ENCODE measurements at places on chromosomes 11 and 22.
A peak's percentile ranks its signal among the peaks of the same experiment; 100 is the strongest.

DNA sequence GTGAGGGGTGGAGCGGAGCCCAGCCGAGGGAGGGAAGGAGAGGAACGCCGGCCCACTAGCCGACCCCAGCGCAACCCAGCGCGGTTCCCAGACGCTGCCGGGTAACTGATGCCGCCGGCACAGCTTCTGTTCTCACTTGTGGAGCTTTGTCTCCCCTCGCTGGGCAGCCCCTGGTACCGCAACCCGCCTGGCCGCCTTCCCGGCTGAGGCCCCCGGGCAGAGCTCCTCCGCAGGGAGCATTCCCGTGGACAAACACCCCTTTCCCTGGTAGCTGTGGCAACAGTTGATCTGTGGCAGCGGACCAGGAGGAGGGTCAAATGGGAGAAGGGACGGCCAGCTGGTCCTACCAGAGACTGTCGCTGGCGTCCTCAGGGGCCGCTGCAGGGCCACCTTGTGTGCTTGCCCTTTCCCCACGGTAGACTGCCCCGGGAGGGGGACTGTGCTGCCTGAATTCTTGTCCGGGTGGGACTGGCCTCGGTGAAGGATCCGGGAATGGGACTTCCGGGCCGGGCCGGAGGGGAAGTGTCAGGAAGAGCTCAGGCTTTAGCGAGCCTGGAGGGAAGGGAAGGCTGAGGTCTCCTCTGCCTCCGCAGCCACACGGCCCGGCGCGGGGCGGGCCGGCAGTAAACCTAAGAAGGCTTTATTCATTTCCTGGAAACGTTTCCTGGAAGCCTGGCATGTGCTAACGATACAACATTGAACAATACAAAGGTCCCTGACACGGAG, 468.0 kb downstream of the OPCML start:
- peak; percentile 64 for DNase-seq

GRCh38 chr11:80144897-80145594, 704.2 kb upstream of the TENM4 start:
- DNase-seq, result no peak

DNA sequence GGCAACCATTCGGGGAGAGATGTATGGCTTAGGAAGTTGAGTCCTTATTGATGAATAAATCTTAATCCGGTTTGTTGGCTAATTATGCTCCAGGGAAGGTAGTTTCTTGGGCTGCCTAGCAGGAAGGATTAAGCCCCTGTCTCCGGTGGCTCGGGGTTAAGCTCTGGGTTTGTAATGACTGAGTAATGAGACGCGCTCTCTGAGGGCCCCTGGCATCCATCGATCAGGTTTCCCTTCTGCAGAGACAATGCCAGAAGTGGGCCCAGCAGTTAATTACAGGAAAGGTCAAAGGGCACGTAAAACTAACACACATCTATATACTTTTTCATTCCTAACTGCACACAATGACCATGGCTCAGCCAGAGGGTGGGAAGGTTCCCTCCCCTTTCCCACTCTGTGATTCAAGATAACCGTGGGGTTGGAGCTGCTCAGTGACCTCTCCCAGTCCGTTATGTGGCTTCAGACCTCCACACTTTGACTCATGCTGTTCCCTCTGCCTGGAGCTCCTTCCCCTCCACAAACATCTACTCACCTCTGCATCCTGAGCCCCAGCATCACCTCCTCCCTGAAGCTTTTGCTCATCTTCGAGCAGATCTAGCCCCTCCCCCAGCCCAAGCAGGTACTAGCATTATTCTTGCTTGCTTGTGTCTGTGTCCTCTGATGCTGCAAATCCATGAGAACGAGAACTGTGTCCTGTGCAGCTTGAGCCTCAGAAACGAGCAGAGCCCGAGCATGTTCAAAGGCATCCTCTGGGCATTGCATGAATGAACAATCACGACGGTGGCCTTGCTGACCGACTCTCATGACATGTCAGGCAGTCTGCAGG, 16.6 kb downstream of the SCUBE1 start:
- DNase-seq, result no peak

DNA sequence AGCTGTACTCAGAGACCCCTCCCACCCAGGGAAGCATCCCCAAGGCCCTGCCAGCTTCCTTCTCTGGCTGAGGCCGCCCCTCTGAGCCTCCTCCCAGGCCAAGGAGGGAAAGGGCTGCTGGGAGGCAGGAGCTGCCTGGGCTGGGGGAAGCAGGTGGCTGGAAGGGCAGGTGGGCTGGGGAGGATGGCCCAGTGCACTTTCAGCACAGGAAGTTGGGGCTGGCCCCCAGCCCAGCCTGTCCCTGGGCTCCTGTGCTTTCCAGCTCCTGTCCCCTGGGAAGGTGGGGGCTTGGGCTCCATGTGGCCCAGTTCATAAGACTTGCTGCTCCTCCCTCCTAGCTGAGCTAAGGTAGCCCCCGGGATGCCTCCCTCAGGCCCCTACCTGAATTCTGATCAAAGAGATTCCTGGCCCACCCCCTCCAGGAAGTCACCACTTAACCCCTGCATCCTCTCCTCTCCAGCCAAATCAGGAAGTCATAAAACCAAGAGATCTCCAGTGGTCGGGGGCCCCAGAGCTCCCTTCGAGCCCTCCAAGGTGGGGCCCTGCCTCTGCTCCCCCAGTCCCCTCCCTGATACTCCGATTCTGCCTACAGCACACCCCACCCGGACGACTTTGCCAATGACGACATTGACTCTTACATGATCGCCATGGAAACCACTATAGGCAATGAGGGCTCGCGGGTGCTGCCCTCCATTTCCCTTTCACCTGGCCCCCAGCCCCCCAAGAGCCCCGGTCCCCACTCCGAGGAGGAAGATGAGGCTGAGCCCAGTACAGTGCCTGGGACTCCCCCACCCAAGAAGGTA, 4.9 kb downstream of the PPP1CA start:
- DNase-seq, result no peak

- DNase-seq, result no peak
Measured at GRCh38 chr11:99766811-99767210, 746.1 kb downstream of the CNTN5 start.

GRCh38 chr11:11476499-11476898, 123.4 kb upstream of the CSNK2A3 start:
- no peak for DNase-seq

- DNase-seq, result no peak
Measured at GRCh38 chr11:24413391-24413790, 83.5 kb upstream of the LUZP2 start.

- DNase-seq, result no peak
Measured at GRCh38 chr11:73795925-73796632, 8.4 kb downstream of the MRPL48 start.

- no peak for DNase-seq
Measured at GRCh38 chr11:133809569-133810491, 35.5 kb downstream of the SPATA19 start.

- DNase-seq, result peak; percentile 22
Measured at GRCh38 chr11:69463181-69463994, 18.1 kb upstream of the LINC01488 start.

- no peak for DNase-seq
Measured at GRCh38 chr11:94020777-94021481, at the start of gene HEPHL1. Gene HEPHL1, plus strand, starts transcription at chr11:94021354. Its CDS starts 15 bp downstream, at chr11:94021369.

- DNase-seq, result no peak
Measured at GRCh38 chr11:47848700-47849155, 578 bp upstream of the NUP160 start.

DNA sequence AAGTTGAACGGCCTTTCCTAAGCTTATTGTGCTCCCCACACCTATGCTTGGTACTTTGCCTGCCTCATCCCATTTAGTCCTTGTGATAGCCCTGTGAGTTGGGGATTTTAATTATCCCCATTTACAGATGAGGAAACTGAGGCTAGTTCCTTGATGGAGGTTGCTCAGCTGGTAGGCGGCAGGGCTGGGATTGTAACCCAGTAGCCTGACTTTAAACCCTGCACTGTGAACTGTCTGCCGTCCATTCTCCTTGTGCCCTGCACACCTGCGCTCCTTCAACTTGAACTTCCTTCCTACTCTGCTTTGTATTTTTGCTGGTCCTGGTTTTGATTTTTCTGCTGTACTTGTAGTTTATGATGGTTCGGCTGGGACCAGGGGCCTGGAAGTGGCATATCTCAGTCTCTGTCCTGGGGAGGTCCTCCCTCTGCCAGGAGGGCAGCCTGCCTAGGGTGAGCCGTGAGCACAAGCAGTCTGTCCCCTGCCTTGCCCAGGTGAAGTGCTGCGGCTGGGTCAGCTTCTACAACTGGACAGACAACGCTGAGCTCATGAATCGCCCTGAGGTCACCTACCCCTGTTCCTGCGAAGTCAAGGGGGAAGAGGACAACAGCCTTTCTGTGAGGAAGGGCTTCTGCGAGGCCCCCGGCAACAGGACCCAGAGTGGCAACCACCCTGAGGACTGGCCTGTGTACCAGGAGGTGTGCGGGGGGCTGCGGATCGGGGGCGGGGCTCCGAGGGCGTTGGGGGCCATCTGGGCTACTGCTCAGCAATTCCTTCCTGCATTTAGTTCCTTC, 52.4 kb downstream of the CD82 start:
- no peak for DNase-seq

DNA sequence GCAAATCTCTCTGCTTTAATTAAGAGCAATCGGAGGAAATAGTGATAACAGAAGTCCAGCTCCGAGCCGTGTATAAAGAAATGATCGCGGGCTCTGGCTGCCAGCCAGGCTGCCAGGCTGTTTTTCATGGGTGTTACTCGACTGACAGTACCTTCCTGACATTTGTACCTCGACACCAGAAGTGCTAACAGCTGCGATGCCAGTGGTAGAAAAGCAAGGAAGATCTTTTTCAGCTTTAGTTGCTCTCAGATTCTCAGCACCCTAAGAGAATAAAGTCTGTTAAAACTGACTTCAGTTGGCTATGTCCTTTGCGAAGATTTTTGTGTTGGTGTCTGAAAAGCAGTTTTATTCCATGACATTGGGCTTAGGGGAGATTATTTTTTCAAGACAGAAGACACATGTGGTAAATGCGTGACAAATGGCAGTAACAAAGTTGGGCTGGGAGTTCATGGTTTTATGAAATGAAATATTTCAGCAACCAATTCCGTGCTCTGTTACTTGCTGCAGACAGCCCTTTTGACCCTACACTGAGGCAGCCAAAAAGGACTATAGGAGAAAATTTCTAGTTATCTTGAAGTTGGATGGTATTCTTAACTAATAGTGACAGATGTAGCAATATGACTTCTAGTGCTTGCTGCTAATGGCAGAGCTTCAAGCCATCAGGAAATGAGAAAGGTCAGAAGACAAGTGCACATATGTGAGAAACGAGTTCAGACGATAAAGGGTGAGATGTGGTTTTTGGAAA, 296.2 kb downstream of the CNTN5 start:
- peak; percentile 33 for DNase-seq

- DNase-seq, result no peak
Measured at GRCh38 chr11:44760477-44760872, 33.7 kb downstream of the TSPAN18 start.

DNA sequence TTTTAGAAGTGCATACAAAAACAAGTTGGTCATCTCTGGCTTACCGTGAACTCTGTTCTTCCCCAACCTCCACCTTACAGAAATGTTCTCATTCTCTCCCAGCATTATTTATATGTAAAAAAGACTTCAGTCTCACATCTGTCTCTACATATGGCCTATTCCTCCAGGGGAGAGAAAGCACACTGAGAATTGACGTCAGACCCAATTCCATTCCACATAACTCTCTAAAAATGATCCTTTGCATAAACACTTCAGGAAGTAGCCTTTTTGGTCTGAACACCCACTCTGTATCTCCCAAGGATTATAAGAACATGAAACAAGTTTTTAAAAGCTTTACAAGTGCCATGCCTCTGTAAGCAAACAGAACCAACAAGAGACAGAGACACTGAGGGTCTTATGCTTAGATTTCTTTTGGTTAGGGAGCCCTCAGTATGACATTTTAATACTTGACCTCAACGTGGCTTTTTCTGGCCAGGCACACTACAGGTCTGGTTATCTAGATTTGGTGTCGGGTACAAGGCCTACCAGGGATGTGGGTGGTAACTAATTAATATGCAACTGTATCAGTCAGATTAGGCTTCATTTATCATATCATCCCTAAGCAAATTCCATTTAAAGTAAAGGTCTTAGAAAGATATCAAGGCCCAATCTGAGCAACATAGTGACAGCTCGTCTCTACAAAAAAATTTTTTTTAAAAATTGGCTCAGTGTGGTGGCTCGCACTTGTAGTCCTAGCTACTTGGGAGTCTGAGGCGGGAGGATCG, 48.5 kb upstream of the PPP2R1B start:
- peak; percentile 73 for DNase-seq

DNA sequence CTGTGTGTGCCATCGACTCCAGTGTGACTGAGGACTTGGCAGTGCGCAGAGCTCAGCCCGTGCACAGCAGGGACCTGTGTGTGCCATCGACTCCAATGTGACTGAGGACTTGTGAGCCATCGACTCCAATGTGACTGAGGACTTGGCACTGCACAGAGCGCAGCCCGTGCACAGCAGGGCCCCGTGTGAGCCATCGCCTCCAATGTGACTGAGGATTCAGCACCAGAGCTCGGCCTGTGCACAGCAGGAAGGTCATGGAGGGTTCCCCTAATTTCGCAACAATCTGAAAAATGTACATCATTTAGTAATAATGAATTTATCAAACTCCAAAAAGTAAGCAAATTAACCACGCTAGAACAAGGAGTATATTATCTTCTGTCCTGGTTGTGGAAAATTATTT, 348.3 kb upstream of the B3GAT1 start:
- no peak for DNase-seq

DNA sequence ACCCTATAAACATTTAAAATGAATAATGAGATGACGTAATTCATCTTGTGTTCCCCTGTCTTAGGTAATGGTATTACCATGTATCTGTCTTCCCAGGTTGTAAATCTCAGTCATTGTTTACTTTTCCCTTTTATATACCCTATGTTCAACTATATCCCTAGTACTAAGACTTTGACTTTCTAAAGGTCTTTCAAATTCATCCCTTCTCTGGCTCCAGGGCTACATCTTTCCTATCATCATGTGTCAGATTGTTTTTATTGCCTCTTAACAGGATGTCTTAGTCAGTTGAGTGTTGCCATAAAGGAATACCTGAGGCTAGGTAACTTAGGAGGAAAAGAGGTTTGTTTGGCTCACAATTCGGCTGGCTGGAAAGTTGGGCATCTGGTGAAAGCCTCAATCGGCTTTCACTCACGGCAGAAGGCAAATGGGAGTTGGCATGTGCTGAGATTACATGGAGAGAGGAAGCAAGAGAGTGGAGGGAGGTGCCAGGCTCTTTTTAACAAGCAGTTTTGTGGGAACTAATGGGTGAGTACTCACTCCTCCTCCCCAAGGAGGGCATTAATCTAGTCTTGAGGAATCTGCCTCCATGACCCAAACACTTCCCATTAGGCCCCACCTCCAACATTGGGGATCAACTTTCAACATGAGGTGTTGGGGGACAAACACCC, 11.6 kb upstream of the DLAT start:
- no peak for DNase-seq

DNA sequence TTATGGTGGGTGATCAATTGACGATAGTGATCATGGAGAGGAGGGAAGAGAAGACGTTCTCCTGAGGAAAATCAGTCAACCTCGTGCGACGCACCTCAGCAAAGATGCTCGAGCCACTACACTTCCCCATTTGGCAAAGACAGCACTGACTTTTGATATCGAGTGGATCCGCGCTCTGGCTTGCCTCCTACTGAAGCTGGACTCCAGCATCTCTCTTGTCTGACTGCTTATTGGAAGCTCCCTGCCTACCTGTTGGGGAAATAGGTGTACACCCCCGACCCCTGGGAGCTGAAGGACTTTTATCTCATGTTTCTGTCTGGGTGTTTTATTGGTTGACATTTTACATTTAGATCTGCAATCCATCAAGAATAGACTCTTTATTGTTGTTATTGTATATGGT, 476.8 kb upstream of the B3GAT1 start:
- DNase-seq, result no peak
